Nephron progenitor cell (in vitro differentiated cells): ENCODE measurements at places on chromosomes 3 and 15.

- DNase-seq: no peak
Observed at GRCh38 chr3:178342111-178342510, 194.1 kb upstream of the KCNMB2 start.

GRCh38 chr3:151174351-151174750 lies 28.7 kb downstream of the GPR171 start:
- no peak for DNase-seq

DNA sequence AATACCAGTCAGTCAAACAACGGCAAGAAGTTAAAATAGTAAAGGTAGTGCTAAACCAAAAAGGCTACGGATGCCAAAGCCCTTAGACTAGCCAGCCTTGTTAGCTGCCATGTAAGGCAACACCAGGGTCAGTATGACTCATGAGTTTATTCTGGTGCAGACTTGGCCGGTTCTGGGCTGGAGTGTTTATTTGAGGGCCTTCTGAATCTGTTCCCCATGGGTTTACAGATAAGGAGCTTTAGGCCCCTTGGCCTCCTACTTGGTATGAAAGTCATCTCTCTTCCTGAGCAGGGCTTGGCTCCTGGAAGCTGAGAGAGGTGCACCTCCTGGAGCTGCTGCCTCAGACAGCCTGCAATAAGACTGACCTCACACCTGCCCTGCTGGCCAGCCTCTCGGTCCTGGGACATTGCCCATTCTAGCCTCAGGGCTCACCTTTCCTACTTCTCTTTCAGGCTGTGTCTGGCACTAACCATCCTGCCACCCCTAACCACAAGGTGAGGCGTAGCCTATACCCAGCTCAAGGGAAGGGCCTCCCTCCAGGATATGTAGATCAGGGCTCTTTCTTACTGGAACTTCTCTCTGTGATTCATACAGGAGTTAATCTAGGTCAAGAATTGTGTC lies 10.4 kb upstream of the RTP1 start:
- no peak for DNase-seq

DNA sequence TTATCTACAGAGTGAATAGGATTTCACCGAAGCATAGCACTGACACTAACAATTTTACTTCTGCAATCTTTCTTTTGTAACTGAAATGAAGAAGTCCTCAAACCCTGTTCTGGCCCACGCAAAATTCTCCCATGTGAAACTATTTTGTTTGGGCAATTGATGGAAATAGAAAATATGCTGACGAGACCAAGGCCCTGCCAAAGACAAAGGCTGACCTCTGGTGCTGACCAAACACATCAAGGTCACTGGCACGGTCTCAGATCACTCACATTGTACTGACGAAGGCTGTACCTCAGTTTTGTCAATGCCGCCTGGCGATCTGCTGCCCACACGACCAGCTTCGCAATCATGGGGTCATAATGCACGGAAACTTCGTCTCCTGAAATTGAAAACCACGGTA lies 58.4 kb upstream of the DCUN1D1 start:
- no peak for DNase-seq

- no peak for DNase-seq
Observed at GRCh38 chr15:100193277-100193860, 148.4 kb downstream of the ADAMTS17 start.

DNA sequence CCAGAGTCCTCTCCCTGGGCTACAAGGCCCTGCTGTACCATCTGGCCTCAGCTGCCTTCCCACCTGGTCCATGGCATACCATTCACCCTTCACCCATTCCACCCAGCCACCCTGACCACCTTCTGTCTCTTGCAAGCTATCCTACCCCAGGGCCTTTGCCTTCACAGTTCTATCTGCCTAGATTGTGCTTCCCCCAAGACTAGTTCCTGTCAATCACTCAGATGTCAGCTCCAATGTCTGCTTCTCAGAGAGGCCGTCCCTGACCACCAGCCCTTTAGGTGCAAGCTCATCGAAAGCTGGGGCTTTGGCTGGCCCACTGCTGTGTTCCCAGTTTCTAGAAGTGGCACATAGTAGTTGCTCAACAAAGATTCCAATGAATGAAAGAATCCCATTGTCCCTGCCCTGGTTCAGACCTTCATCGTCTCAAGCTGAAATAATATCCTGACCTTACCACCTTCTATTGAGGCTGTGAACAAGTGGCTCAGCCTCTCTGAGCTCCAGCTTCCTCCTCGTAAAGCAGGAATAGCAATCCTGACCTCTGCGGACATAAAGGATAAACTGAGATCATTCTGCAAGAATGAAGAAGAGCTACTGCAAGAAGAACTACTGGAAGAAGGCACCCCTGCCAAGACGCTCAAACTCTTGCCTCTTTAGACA lies 15.8 kb downstream of the EFCAB12 start:
- no peak for DNase-seq

GRCh38 chr3:156126467-156126866 lies 6.1 kb downstream of the KCNAB1 start:
- no peak for DNase-seq

- no peak for DNase-seq
Observed at GRCh38 chr15:27025481-27025966, 54.5 kb downstream of the GABRG3 start.

DNA sequence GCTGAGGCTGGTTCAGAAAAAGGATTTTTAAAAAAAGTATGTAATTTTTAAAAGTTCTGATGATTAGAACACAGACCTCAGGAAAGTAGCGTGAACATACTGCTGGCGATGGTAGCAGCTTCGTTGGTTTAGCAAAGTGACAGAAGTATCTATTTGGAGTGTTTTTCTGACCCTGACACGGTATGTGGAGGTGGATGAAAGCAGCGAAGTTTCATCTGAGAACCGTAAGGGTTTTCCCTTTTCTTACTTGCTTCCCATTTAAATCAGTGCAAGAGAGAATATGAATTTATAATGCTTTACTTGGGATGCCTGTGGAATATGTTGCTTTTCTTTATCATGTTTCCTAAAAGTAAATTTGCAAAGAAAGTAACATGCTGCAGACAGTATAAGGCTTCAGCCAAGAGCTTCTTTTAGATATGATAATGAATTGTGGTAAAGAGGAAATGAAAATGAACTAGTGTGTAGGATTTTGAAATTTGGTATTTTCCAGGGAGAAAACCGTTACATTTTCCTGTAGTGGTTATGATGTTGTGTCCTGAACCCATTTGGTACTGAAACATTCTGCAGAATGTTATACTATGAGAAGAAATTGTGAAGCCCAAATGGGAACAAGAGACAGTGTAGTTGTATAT lies 3.9 kb downstream of the CHST2 start:
- DNase-seq: no peak

- DNase-seq: no peak
Observed at GRCh38 chr3:189941125-189941524, 179.6 kb downstream of the P3H2 start.

GRCh38 chr3:70990185-70990584 lies 593.3 kb downstream of the FOXP1 start:
- no peak for DNase-seq

GRCh38 chr3:131541288-131541687 lies 38.5 kb upstream of the MRPL3 start:
- DNase-seq: no peak

GRCh38 chr3:194269610-194270145 lies 81.5 kb downstream of the CPN2 start:
- peak; percentile 47 for DNase-seq

DNA sequence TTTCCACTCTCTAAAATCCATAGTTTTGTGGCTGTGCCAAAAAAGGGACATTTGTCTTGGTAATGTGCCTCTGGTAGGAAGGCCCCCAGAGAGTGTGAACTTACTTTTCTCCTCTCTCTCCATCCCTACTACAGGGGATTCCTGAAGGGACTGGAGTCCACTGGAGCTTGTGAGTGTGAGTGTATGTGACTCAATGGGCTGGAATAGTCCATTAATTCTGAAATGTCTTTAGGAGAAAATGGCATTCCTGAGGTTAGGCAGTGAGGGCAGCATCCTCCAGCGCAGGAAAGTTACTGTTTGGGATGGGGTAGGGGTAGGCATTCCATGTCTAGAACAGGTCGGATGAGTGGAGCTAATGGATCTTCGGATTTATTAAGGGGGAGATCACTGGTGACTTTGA lies 59.8 kb upstream of the CACNA2D3 start:
- DNase-seq: no peak

GRCh38 chr15:69134791-69135190 lies 25.6 kb upstream of the GLCE start:
- no peak for DNase-seq

GRCh38 chr3:171155122-171155700 lies 128.7 kb upstream of the SLC2A2 start:
- DNase-seq: no peak

GRCh38 chr3:121750087-121750415 lies 510 bp upstream of the GOLGB1 start:
- DNase-seq: no peak

- DNase-seq: no peak
Observed at GRCh38 chr15:40338921-40339620, 1.7 kb downstream of the CCDC9B start.

DNA sequence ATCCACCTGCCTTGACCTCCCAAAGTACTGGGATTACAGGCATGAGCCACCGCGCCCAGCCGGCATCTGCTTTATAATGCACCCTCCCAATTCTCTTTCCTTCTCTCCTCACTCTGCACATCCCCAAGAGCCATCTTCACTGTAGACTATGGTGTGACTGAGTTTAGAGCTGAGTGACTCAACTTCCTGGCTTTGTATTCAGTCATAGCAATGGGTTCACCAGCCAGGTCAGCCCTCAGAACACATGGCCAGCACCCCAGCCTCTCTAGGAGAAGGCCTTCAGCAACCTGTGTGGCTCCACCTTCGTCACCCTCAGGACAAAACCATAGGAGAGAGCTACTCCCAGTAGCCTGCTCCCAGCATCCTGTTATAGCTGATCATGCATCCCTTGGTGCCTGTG lies 33.0 kb downstream of the ARID3B start:
- no peak for DNase-seq

DNA sequence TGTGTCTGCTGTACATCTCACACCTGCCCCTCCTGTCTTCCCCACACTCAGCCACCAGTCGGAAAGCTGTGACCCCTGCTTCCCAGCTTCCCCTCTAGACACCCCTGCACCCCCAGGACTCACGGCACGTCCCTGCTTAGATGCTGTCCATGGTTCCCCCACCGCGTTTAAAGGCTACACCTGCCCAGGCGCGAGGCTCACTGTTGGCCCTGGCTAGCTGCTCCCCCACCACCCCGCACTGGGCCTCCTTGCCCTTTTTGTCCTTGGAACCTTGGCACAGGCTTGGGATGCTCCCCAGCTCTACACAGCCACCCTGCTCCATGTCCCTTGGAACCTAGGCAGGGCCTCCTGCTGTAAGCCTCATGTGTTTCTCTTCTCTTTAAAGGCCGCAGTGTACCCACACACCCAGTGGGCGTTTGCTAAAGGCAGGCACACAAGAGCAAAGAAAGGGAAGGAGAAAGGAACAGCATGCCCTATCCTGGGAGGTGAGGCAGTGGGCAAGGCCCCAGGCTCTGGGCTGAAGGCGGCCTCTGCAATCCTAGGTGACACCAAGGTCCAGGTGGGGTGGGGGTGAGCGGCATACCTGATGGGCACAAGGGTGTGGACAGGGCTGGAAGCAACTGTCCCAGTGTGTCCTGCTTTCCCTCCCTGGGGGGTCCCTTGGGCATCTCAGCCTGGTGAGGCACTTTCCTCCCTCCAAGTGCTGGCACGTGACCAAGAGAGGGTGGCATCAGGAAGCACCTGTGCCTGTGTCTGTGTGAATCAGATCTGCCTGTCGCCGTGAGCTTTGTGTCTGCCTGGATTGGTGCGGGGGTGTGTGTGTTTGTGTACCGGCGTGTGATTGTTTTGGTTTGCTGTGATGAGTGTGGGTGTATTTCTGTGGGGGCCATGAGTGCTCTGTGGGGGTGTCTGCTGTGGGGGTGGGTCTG lies 54.4 kb downstream of the TPRA1 start:
- DNase-seq: no peak

- peak; percentile 4 for DNase-seq
Observed at GRCh38 chr15:25345943-25346342, 92.9 kb downstream of the UBE3A start.

- DNase-seq: no peak
Observed at GRCh38 chr15:26870346-26870745, 3.5 kb downstream of the GABRA5 start.

DNA sequence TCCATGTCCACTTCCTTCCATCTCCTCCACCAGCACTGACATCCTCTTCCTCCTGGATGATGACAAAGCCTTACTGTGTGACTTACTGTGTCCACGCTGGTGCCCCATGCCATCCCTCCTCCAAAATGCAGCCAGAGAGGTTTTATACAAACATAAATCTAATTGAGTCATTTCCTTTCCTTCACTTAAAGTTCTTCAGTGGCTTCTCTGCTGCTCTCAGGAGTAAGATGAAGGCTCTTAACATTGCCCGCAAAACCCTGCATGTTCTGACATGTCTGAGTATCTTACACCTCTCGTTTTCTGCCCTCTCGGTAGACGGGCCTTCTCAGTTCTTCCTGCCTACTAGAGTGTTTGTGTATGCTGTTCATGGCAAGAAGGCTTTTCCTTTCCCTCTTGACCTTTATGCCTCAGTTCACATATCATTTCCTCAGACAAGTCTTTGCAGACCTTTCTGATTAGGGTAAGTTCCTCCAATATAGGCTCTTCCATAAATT lies 175.5 kb downstream of the CFAP20DC start:
- no peak for DNase-seq

DNA sequence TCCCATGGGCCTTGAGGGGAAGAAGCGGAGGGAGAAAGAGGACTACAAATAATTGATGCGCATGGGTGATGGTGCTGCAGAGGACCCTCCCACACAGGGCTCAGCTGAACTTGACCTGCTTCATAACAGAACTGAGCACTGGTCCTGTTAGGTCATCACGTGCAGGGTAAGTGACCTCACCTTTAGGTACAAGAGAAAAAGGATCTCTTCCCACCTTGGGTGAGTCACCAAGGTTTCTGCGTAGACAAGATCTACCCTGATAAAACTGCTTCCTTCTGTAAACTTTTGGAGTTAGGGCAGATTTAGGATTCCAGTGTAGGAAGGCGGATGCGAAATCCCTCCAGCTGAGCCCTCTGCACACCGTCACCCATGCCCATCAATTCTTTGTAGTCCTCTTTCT lies 67.1 kb downstream of the FEM1B start:
- no peak for DNase-seq

- no peak for DNase-seq
Observed at GRCh38 chr15:62253294-62253693, 88.2 kb upstream of the C2CD4B start.

- no peak for DNase-seq
Observed at GRCh38 chr15:84681831-84682230, 23.8 kb upstream of the NMB start.

- DNase-seq: no peak
Observed at GRCh38 chr3:39362812-39363211, 20.4 kb upstream of the SLC25A38 start.

DNA sequence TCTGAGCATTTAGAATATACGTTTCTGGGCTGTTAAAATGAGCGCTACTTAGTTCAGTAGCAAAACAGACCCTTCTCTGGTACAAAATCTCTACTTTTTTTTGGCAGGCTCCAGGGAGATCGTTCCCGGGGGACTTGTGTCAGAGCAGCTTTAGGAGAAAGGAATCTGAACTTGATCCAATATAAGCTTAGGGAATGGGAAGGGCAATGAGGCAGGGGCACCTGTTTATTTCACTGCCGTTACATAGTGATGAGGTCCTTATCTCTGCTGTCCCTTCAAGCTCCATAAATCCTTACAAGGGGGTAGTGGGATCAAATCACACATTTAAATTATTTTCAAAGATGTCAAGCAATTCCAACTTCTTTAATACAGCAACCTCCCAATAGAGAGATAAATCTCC lies 128.7 kb upstream of the BNIP2 start:
- DNase-seq: no peak
